ENCODE measurements at places on chromosomes 1 and 21.

GRCh38 chr1:20093940-20094391 is 24.0 kb downstream of the PLA2G5 start:
- DNase-seq = no peak

DNA sequence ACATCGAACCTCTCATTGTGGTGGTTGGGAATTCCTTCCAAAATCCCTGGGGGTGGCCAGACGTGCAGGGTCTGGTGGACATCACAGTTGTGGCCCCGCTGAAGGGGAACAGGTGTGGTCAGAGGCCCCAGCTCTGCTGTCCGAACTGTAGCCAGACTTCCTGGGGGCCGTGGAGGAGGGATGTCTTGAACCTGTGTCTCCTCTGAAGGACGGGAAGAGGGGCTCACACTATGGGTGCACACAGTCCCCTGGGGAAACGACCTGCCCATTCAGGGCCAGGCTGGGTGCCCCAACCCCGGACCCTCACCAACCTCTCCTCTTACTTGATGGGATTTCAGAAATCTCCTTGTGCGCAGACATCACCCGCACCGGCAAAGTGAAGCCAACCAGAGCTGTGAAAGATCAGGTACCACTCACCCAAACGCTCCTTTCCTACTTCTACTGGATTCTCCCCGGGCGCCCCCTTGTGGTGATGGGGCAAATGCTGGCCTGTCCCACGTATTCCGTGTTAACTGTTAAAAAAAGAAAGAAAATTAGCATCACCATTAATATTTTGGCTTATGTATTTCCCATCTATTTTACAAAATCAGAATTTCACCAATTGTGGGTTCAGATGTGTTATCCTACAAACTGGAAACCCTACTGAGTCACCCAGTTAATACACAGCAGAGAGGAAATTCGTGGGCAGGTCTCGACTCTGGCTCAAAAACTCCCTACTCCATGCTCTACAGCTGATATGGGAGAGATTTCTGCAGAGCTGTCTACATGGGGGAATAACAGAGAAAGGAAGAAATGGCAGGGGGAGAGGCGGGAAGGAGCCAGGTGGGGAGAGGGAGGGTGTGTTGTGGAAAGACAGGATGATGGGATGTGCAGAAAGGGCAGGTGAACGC is 28.1 kb downstream of the PADI4 start:
- no peak for DNase-seq

DNA sequence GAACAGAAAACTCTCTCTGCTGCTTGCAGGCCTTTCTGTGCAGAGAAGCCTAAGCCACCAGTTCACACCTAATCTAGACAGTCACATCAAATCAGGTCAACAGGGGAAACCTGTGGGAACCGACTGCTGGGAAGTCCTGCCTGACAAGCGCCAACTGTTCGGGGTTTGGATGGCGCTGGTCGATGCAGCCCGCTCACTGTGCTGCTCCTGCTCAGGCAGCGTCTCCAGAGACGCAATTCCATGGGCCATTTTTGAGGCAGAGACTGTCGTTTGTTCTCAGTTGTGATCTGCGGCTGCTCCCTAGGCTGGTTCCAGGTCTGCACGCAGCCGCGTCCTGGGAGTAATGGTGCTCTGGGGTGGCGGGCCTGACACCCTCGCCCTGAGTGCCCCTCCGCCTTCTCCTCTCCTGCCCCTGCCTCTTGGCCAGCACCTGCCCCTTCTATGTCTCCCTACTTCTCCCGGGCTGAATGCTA is 1.4 kb downstream of the AGT start:
- no peak for DNase-seq

DNA sequence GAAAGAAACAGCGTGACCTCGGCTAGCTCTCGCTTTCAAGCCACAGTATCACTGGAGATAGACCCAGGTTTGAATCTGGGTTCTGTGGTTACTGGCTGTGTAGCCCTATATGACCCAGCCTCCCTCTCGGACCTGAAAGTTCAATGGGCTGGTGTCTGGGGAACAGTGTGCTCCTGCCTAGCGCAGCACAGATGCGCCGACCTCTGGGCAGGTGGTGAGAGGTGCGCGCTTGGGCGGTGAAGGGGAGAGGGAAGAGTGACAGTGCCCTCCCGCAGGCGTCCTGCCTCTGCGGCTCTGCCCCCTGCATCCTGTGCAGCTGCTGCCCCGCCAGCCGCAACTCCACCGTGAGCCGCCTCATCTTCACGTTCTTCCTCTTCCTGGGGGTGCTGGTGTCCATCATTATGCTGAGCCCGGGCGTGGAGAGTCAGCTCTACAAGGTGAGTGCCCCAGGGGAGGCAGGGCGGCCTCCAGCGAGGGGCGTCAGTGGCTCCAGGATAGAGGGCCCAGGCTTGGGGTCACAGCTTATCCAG is 10.5 kb downstream of the SERINC2 start:
- DNase-seq = peak; percentile 88

Measured in GM06990 (cell line).